ENCODE measurements at places on chromosomes 2 and 18.

GRCh38 chr2:139969323-139969722, 1189.1 kb upstream of the NXPH2 start:
- peak; percentile 77 for DNase-seq

GRCh38 chr2:241550616-241551580, 7.6 kb upstream of the BOK start:
- no peak for DNase-seq

GRCh38 chr2:10410823-10411437, 37.2 kb downstream of the ODC1 start:
- no peak for DNase-seq

DNA sequence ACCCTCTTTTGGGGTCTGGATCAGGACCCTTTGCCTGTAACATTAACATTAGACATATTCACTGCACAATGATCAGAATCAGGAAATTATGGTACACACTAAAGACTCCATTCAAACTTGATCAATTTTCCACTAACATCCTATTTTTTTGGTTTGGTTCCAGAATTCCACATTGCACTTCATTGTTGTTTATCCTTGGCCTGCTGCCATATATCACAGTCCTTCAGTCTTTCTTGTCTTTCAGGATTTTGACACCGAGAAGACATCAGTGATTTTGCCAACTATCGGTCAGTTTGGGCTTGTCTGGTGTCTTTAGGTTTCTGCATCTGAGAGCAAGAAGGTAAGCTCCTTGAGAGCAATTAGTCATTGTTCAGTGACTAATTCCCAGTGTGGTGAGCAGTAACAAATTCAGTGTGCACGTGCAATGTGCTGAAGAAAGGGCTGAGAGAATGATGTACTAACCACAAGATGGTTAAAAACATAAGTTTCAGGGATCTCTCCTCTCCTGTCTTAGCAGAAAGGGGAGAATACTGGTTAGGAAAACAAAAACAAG, 23.5 kb downstream of the MARCHF4 start:
- peak; percentile 75 for DNase-seq

Data from NCI-H82 (cell line).